ENCODE measurements at places on chromosomes 2 and 18.
A peak's percentile ranks its signal among the peaks of the same experiment; 100 is the strongest.

DNA sequence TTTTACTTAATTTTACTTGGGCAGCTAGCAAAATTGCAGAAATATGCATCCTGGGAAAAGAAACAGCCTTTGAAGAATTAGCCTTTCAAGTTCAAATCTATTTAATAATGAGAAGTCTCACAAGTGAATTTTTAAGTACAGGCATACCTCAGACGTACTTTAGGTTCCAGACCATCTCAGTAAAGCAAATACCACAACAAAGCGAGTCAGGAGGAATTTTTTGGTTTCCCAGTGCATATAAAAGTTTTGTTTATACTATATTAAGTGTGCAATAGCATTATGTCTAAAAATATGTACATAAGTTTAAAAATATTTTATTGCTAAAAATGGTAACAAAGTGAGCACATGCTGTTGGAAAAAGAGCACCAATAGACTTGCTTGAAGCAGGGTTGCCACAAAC, 50.8 kb upstream of the TWSG1 start:
- no peak for DNase-seq

GRCh38 chr2:221448057-221448843, 123.9 kb downstream of the EPHA4 start:
- DNase-seq = no peak

DNA sequence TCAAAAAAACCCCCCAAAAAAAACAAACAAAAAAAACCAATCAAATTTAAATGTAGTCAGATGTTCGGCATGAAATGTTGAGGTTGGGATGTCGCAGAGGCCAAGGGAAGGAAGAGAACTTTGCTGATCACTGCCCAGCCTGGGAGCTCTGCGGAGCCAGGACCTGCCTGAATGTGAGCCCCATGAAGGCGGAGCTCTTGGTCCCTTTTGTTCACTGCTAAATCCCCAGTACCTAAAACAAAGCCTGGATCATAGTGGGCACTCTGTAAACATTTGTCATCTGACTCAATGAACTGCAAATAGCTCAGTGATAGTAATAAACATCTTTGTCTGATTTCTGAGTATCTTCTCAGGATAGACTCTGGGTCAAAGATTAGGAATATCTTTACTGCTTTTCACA, 64.0 kb downstream of the NGEF start:
- DNase-seq = no peak

- DNase-seq = no peak
Measured at GRCh38 chr2:203704430-203704829, 2.0 kb upstream of the CD28 start.

DNA sequence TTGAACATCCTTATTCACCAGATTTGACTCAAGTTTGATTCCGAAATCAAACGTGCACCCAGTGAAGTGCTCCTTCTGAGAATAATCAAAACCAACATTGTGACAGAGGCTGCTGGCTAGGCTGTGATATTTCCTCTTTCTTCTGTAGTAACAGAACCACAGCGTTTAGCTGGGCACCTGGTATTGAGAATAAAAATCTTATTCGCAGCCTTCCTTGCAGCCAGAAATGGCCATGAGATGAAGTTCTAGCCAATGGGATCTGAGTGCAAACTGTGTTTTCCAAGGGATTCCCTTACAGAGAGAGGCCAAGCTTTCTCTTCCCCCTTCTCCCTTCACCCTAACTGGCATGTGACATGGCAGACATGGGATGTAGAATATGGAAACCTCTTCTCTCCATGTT, 51.7 kb downstream of the TMEM163 start:
- DNase-seq = no peak

GRCh38 chr2:102737431-102737830, 24.4 kb upstream of the TMEM182 start:
- no peak for DNase-seq

- peak; percentile 95 for DNase-seq
Measured at GRCh38 chr2:11344342-11344955, at the start of gene ROCK2. TSS of gene ROCK2 (minus strand) at chr2:11344636. CDS start at chr2:11344136, 500 bp downstream.

DNA sequence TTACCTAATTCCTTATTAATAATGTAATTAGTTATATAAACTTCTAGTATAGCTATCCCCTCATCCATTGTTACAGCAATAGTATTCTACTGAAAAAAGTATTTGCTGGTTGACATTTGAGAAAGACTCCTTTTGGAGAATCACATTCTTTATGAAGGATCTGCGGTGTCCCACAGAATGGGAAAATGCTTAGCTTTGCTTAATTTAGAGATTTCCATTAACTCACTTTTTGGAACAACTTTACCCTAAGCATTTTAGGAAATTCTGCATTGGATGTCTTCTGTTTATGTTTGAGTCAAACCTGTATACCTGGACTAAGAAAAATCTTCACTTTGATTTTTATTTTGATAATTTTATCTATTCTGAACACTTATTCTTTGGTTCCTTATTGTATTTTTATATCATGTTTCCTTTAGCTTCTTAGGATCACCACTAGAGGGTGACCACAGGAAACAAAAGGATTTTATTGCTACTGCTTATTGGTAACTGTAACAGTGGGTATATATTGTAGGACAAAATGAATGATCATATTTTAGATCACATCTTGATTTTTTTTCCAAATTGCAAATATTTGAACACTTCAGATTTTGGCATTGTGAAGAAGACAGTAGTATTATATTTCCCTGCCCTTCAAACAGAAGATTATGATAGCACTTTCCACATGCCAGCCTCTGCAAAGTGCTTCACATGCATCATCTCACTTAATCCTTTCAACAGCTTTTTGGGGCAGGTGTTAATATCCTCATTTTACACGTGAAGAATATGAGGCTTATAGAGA, 79.6 kb downstream of the MIB1 start:
- no peak for DNase-seq

GRCh38 chr2:217105733-217106649, 246.1 kb upstream of the TNP1 start:
- DNase-seq = peak; percentile 56

DNA sequence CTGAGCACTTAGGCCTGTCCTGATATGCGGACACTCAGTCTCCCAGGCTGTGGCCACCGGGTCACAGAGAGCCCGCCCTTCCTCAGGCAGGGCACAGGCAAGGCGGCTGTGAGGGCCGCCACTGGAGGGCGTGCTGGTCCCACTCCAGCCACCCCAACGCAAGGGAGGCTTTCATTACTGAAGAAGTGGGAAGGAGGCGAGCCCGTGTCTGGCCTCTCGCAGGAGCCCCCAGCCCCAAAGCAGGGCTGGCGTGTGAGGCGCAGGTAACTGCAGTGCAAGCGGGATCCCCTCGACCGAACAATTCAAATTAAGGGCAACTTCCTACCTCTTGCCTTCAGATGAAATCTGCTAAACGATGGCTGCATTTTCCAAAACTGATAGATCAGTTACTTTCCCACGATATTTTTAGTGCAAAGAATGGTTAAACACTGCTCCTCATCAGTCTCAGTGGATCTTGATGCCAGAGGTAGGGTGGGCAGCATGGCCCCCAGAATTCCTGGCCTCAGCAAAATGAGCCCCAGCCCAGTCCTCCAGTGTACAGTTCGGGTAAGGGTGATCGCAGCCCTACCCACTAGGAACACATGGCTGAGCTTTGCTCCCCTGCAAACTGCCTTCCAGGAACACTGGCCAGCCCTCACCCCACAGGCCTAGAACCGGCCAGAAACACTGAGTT, 97.2 kb downstream of the SEPTIN10 start:
- peak; percentile 96 for DNase-seq

GRCh38 chr2:118732432-118732831, 115.0 kb downstream of the EN1 start:
- DNase-seq = no peak

GRCh38 chr2:227455200-227455599, 16.8 kb upstream of the AGFG1 start:
- DNase-seq = no peak

DNA sequence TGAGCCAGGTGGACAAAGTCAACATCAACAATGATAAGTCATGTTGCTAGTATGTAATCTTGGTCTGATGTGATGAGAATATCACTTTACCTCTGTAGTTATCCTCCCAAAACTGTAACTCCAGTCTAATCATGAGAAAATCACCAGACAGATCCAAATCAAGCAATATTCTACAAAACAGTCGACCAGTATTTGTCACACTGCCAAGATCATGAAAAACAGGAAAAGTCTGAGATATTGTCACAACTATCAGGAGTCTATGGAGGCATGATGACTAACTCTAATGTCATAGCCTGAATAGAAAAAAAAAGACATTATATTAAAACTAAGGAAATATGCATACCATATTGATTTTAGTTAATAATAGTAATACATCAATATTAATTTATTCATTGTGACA, 1883.3 kb upstream of the CELF4 start:
- no peak for DNase-seq

GRCh38 chr18:32189790-32190189, at the start of gene MEP1B:
TSS of gene MEP1B (plus strand) at chr18:32190039. CDS start at chr18:32190071, 32 bp downstream.
- DNase-seq = no peak

GRCh38 chr18:45100321-45101105, 419.8 kb downstream of the SETBP1 start:
- no peak for DNase-seq

- DNase-seq = no peak
Measured at GRCh38 chr2:68824831-68825230, 46.4 kb downstream of the BMP10 start.

DNA sequence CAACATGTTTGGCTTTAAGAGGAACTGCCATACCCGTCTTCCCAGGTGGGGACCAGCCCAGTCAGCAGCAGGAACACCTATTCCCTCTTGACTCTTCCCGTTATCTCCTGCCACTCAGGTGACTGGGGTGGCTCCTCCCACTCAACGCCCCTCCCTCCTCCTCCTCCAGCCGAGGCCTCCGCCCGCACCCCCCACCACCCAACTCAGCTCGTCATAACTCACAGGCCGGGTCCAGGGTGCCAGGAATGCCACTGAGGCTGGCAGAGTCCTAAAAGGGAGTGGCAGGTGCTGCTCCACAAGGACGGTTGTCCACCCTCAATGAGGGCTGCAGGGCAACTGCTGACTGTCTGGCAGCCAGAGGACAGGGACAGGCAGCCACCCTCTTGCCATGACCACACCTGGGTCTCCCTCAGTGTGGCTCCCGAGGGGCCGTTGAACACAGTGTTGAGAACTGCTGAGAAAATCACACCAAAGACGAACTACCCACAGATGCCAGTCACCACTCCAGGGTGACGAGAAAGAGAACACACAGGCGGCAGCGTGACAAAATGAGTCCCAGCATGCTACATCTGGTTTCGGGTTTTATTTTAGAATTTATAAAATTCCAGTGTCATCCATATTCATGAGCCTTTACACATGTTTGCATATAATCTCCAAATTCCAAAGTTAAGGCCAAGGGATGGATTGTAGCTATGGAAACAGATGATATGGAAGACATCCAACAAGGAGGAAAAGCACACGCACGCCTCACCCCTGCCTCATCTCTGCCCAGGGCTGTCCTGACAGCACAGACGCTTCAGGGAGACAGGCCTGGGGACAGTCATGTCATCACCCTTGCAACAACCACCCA, 38.5 kb downstream of the ANO7 start:
- DNase-seq = no peak

Measured in endodermal cell (in vitro differentiated cells).